ENCODE measurements at places on chromosomes 13 and 19.

DNA sequence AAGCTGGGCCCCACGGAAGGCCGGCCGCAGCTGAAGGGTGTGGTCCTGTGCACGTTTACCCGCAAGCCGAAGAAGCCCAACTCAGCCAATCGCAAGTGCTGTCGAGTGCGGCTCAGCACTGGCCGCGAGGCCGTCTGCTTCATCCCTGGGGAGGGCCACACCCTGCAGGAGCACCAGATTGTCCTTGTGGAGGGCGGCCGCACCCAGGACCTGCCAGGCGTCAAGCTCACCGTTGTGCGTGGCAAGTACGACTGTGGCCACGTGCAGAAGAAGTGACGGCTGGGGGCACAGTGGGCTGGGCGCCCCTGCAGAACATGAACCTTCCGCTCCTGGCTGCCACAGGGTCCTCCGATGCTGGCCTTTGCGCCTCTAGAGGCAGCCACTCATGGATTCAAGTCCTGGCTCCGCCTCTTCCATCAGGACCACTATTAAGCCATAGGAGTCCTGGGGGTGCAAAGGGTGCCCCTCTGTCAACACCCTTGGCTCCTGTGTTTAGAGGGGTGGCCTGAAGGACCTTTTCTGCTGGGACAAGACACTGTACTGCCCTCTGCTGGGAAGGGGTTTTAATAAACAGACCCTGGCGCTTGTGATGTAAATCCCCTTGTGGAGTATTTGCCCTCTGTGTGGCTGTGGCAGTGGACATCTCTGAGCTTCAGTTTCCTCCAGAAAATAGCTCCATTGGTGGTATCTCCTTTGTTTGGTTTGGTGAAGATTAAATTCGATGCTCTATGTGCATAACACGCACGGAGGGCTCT is 1.9 kb downstream of the MRPS12 start:
- DNase-seq: peak; percentile 19

GRCh38 chr19:45172173-45172572 is 5.9 kb downstream of the TRAPPC6A start:
- no peak for DNase-seq

DNA sequence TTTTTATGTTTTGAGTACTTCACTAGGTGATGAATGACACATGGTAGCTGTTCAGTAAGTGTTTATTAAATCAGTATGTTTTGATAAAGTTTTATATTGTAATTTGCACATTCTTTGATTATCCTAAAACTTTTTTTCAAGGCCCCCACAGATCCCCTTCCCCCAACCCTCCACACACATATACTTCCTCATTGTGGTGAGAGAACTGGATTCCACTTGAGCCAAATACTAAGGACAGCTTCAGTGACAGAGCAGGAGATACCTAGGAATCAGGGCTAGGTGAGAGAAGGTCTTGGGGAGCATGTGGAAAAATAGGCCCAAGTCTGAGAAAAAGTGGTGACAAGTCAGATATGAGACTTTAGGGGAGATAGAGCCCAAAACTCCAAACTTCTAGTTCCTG is 174.6 kb downstream of the TDRD3 start:
- DNase-seq: no peak

GRCh38 chr13:40302351-40302750 is 364.1 kb downstream of the FOXO1 start:
- DNase-seq: no peak

DNA sequence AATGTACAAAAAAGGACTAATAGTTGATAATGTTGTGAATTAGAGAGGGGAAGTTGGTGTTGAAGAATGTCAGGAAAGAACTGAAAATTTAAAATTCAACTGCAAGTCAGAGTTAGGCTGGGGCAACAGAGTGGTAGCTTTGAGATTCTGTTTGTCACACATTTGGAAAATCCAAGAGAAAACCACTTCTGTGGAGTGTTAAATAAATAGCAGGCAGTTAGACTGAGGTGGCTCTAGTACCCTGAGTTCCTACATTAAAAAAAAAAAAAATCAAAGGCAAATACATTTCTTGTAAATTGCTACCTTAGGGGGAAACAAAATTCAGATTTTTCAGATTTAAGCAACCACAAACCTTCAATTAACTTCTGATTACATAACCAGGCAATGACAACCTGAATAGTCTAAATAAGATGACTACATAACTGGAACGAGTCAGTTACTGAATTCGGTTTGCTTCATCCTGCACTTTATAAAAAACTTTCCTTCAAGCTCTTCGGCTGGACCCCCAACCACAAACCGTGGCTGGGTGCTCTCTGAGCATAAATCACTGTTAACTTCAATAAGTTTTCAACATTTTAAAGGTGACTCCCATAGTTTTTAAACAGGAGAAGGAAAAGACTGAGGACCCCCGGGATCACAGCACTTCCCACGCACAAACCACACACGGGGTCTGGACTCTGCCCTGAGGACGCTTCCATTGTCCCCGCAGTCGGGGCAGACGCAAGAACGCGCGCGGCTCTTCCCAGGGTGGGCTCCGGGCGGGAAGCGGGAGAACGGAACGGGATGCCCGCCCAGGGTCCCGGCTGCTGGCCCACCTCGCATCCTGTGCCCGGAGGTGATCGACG is 725 bp downstream of the ZNF682 start:
- DNase-seq: no peak

GRCh38 chr19:18629166-18630088 is 7.4 kb upstream of the KLHL26 start:
- no peak for DNase-seq

DNA sequence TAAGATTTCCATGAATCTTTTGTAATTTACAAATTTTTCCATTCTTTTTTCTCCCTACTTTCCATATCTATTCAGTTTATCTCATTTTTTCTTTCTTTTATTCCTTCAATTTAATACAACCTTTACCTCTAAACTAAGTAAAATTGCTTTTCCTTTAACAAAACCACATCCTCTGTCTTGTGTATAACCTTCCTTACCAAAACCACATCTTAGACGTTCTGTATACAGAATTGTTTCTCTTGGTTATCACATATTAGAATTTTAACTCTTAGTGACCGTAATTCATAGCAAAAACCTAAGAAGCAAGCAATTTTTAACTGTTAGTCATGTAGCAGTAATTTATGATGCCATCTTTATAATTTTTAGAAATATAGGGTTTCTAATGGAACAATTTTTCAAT is 15.0 kb downstream of the PPP5C start:
- DNase-seq: no peak

DNA sequence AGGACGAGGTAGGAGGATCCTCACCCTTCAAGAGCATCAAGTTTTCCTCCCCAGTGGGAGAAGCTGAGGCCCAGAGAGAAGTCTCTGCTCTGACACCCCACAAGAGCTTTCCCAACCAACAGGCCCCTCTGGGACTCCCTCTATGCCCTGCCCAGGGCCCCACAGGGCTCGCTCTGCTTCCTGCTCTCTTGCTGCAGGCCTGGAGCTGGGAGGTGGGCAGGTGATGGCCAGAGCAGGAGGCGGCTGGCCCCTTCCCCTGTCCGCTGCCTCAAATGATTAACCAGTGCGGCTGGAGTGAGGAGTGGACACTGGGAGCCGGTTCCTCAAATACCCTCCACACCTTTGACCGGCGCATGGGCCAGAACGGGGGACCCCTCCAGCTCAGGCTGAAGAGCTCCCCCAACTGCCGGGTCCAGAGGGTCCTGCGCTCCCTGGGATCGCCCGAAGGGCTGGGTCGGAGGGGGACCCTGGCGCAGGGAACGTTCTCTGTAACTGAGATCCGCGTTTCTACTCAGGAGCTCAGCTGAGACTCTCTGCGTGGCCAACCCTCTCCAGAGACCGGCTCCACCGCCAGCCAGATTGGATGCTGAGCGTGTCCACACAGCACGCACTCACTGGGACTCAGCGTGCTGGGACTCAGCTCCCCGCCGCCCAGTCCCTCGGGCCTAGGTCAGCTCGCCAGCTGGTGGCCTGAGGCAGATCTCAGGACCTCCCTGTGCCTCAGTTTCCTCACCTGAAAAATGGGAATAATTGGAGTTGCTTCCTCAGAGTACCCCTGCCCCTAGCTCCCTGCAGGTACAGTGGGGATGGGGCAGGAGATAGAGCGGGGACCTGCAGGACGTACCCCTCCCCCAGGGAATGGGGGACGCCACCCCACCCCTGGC is 6.7 kb upstream of the ONECUT3 start:
- DNase-seq: no peak

DNA sequence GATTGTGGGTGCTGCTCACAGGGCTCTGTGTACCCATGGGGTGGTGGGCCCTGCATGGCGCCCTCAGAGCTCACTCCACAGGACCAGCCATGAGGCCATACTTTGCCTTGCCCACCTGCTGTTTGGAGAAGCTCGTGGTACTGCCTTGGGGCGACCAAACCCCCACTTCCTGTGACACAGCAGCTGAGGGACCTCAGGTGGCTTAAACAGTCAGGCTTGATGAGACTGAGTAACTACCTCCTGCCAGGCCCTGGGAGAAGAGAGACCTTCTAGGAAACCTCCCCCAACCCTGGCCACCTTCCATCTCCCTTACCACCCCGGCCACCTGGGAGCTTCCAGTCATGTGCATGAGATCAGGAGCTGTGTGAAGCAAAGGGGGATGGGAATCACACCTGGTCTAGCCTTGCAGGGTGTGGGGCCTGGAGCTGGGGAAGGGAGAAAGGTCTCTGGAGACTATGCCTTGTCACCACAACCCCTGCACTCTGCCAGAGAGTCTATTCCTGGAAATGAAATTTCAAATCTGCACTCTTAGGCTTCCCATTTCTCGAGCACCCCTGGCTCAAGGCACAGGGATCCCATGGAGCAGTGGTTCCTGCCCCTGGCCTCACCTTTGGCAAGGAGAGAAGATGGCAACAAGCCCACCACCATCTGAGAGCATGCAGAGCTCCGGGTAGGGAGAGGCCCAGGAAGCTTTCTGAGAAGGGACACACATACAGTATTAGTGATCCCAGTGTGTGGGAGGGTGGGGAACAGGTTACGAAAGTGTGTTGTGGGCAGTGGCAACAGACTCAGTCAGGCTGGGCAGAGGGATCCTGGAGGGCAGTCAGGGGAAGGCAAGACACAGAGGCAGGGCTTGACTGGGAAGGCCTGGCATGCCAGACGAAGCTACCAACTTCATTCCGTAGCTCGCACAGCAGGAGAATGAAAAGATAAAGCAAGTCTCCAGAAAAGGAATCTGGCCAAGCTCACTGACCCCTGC is 125.0 kb downstream of the URI1 start:
- no peak for DNase-seq

GRCh38 chr19:40225440-40226305 is 816 bp downstream of the CCNP start:
- DNase-seq: no peak

DNA sequence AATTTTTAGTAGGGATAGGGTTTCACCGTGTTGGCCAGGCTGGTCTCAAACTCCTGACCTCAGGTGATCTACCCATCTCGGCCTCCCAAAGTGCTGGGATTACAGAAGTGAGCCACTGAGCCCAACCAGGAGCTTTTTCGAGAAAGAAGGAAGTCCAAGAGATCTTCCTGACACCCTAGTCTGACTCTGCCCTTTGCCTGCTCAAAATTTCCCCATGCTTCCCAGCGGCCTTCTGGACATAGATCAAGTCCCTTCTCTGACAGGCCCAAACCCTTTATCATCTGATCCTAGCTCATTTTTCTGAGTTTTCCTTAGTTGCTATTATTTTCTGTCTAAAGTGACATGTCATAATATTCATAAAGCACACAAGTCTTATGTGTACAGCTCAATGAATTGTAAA is 1.5 kb upstream of the BAX start:
- DNase-seq: no peak

DNA sequence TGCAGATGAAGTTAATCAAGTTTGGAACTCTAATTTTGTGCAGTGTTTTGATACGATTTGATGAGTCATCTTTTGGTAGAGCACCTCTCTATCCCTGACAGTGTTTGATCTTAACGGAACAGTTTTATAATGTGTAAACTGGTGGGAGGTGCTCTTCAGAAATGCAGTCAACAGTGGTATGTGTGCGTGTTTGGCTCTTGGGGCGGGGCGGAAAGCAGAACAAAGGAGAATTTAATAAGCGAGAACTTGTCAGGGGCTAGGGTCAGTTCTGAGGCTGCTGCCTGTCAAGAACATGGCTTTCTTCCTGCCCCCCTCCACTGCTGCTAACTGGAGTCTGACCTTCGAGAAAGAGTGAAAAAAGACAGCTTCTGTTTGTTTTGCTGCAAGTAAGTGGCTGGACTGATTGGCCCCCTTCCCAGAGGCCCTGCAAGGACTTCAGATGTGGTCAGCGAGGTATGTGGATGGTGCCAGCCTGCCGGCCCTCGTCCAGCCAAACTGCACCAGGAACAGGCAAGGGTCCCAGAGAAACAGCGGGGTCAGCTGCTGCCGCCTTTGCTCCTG is 40.8 kb downstream of the BBC3 start:
- peak; percentile 58 for DNase-seq

DNA sequence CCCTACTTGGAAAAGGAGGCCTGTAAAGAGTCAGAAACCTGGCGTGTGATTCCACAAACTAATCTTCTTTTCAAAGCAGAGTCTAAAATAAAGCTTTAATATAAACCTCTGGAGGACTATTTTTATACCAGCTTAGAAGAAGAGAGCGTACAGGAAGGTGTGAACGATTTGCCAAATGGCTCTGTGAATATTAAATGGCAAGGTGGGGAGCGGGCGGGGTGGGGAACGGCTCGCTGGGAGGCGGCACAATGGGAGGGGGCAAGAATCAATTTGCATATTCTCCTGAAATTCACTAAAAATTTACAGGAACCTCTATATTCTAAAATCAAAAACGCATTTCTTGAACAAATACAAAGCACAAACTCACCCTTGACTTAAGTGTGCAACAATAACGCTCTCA is 982 bp downstream of the ZNF780B start:
- no peak for DNase-seq

DNA sequence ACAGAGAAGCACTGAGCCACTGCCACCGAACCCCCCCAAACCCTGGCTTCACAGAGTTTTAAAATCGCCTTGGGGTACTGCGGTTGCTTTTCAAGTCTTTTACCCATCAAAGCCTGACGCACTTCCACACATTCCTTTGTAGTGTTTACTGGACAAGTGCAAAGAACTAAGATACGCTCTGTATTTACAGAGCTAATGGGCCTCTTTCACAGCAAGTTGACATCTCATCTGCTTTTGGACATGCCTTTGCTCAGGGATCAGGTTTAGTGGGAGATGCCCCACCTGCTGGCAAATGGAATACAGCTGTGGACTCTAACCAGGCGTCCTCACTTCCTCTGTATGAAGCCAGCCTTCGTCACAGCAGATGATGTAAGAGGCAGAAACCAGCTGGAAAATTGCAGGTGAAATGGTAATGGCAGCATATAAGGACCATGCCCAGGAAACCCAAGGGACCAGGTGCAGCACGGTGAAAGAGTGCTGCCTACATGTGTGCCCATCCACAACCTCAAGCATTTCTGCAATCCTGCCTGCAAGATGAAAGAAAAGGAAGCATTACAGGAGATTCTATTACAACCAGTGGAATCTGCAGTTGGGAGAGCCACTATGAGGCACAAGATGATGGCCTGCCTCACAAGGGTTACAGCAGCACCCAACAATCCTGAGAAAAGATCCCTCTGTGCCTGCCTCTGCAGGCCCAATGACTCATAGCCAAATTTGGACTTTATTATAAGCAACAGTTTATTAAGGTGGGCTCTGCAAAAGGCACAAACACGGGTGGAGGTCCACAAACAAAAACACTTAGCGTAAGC is 34.7 kb downstream of the BRD4 start:
- no peak for DNase-seq

Measured in activated CD4-positive, alpha-beta T cell treated with anti-CD3 and anti-CD28 coated beads, Interleukin-2, amount 50 U/mL, for 24 hours (primary cell).